AG04450 (cell line): ENCODE measurements at places on chromosomes 3 and 15. TPM values are rescaled to one million over a fixed set of nuclear protein-coding genes. Genes with fewer than 3 reads are reported as not detected.

The ACAD11 gene
- polyA plus RNA-seq = 21.9 and 23.3 TPM in 2 replicates

The XYLB gene
- 3.1 and 4.0 TPM in 2 replicates for polyA plus RNA-seq

The FRMD4B gene
- polyA plus RNA-seq = 0.09 and 0.12 TPM in 2 replicates

The GNAT1 gene
- polyA plus RNA-seq = not detected in 2 replicates

The ITIH1 gene
- polyA plus RNA-seq = not detected in 2 replicates

The RTP1 gene
- polyA plus RNA-seq = not detected in 2 replicates

The RCCD1 gene
- polyA plus RNA-seq = 5.6 and 6.1 TPM in 2 replicates

The GOLGA8J gene
- polyA plus RNA-seq = not detected in 2 replicates

The CYP8B1 gene
- not detected in 2 replicates for polyA plus RNA-seq

The INSYN1 gene
- 0.29 and 0.45 TPM in 2 replicates for polyA plus RNA-seq

The PAQR5 gene
- 7.9 and 9.7 TPM in 2 replicates for polyA plus RNA-seq

The PLA2G4E gene
- not detected in 2 replicates for polyA plus RNA-seq

The ZNF280D gene
- 12.9 and 17.6 TPM in 2 replicates for polyA plus RNA-seq

The PRC1 gene
- 61.0 and 77.5 TPM in 2 replicates for polyA plus RNA-seq

DNA sequence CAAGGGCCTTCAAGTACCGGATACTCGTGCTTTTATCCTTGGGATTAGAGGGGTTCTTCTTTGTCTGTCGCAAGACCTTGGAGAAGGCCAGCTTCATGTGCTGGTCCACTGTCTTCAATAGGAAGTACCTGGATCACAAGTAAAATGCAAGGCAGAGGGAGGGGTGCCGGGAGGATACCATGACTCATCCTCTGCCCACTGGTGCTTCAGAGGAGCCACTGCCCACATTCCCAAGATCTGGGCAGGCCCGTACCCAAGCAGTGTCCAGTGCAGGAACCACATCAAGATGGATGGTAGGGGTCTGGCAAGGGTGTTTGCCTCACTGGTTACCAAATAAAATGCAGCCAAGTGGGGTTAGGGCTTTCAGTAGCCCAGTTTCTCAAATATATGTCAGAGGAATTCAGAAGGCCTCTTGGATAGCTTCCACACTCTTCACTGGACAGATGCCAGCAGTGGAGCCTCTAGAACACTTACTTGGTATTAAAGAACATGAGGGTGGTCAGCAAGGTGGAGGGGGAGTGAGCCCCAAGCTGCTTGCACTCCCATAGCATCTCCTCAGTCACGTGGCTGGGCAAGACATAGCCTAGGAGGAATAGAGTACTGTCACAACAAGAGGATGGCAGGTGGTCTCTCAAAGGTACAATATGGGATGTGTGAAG lies 3.6 kb upstream of the IMPDH2 start:
- DNase-seq = no peak

DNA sequence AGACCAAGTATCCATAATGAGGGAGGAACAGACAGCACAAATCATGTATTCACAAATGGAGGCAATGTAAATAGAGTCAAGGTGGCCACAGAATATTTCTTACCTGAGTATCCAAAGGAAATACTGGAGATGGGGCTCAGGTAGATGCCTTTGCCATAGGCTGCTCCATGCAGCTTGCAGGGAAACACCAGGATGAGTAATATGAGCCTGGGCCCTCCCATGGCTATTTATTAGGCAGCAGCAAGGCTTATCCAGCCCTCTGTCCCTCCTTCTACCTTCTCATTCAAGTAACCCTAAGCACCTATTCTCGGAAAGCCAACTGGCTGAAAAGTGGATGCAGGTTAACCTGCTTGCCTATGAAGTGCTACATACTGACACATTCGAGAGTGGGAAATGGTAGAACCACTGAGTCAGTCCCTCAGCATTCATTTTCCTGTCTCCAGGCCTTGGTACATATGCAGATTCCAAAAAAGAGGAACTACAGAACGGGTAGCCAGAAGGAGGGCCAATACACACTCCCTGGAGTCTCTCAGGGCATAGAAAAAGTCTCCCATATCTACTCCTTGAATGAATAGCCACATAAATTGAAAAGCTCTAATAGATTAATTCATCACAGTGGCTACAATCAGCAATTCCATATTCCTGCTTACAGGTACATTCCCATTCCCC lies 18.3 kb upstream of the PKM start:
- no peak for DNase-seq

DNA sequence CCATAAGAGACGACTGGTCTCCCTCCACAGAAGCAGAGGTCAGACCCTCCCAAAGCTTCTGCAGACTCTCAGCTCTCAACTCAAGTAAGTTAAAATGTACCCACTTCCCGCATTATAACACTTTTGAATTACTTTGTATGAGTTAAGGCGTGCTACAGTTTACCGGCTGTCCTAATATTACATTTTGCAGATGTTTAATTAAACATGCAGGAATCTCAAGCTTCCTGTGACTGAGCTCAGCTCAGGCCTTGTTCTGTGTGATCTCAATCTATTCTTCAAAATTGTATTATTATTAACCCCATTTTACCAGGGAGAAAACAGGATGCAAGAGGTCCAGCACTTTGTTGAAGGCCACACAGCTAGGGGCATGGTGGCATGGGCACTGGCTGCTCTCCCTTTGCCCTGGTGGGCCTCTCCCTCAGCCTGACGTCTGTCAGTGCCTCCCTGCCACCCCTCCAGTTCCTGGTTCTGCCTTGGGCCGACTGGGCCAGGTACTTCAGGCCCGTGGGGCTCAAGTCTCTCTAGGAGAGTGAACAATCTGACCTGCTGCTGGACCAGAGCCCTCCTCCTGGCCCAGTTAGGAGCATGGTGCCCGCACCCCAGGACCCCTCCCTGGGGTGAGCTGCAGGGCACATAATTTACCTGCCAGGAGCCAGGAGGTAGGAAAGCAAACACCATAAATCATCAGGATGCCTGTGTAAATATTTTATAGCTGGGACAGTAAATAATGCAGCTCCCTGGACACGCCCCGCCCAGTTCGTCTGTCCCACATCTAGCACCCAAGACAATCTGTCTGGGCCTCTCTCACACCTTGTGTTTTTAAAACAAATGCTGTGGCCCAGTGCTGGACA lies 14.9 kb upstream of the RFT1 start:
- DNase-seq = no peak

GRCh38 chr3:177367788-177368187 lies 170.5 kb upstream of the TBL1XR1 start:
- DNase-seq = no peak

DNA sequence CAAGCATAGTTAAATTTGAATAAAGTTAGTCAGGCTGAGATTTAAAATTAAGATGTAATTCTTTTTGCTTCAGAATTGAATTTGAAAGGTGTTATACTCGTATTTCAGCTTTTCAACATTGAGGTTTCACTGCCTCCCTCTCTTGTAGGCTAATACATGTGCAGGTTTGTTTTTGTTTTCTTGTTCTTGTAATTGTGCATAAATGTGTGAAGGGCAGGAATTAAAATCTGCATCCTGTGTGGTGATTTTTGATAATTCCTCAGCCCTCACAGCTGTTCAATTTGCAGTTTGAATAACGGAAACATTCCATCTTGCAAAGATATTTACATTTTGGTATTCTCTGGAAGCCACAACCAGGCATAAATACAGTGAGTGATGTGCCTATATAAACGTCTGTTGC lies 24.9 kb upstream of the PLSCR1 start:
- DNase-seq = no peak

- no peak for DNase-seq
These were observed at the start of gene NRG4 for GRCh38 chr15:76011627-76012551. NRG4 (minus strand) TSS chr15:76012424; CDS start chr15:76011230, 1,194 bp downstream.

- DNase-seq = no peak
These were observed 168.0 kb downstream of the SHOX2 start for GRCh38 chr3:157938154-157938779.

GRCh38 chr15:35448294-35448693 lies 97.7 kb downstream of the DPH6 start:
- no peak for DNase-seq

- DNase-seq = no peak
These were observed 6.7 kb upstream of the BFSP2 start for GRCh38 chr3:133393204-133393603.

GRCh38 chr3:127257351-127257750 lies 30.5 kb downstream of the PRR20G start:
- no peak for DNase-seq

DNA sequence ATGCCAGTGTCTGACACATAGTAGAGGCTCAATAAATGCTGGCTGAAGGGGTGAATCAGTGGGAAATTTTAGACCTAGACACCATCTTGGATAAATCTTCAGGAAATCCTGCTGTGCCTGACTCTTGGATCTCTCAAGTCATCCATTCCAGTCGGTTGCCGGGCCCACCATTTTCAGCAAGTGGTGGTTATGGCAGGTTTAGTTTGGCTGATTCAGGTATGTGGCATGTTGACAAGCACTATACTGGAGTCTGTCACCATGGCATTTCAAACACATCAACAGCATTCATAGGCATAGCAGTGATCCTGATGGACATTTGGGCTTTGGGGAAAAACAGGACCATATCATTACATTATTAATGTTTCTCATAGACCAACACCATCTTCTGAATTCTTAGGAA lies 25.7 kb upstream of the APH1B start:
- DNase-seq = no peak

GRCh38 chr3:196193736-196194541 lies 17.3 kb downstream of the ZDHHC19 start:
- no peak for DNase-seq

- DNase-seq = no peak
These were observed 16.5 kb downstream of the KCTD6 start for GRCh38 chr3:58508437-58508836.

- DNase-seq = no peak
These were observed 91.9 kb upstream of the THBS1 start for GRCh38 chr15:39488961-39489360.

GRCh38 chr15:99476413-99477222 lies 89.2 kb upstream of the MEF2A start:
- peak; percentile 97 for DNase-seq

DNA sequence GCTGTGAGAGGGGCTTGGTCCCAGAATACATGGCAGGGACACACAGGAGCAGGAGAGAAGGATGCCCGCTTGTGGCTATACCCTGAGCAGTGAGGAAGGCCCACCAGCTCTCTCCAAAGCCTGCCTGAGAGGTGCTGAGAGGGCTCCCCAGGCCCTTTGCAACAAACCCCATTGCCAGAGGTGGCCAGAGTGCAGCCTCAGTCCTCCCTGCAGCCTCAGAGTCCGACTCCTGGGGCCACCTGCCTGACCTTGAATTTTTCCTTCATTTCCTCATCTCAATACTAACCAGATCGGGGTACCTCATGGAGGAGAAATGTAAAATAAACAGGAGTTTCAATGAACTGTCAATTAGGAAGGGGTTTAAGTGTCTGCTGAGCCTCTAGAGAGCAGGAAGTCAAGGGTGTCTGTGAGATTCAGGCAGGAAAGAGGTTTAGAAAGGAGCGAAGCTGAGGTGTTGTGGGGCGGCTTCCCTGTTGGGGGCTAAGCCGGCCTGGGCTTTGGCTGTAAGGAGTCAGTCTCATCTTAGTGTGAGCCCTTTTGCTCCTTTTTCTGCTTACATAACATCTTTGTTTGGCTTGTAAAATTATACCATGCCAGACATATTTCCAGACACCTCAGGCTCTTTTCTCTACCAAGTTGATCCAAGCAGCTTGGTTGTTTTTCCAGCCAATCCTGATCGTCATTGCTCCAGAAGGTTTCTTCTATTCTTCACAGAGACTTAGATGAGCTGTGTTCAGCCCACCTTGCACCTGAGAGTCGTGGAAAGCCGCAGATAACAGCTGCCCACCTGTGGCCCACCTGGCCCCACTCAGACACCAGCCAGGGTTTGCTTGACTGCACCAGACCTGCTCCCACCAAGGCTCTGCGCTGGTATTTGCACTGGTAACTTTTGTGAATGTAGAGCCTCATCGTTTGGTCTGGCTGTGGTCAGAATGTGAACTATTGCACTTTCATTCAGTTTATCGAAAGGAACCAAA lies 36.7 kb downstream of the CMTM7 start:
- DNase-seq = no peak

DNA sequence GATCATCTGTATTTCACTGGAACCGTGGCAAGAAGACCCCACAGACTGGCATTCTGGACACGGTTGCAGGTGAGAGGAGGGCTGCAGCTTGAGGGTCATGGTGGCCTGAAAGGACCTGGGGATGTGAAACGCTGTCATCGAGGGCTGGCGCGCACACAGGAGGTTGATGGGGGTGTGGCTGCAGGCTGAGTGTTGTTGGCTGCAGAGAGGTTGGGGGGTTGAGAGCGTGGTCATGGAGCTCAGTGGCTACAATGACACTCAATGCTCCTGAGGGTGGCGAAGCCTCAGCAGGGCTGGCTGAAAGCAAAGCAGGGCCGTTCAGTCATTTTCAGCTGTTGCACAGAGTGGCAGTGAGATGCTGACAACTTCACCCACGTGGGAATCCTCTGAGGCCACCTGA lies 21.0 kb downstream of the CPN2 start:
- no peak for DNase-seq

GRCh38 chr15:32918547-32918946 lies 200.7 kb downstream of the GREM1 start:
- no peak for DNase-seq

- DNase-seq = no peak
These were observed 427.1 kb downstream of the SHQ1 start for GRCh38 chr3:72421126-72421525.

- DNase-seq = no peak
These were observed 1076.1 kb downstream of the AGBL1 start for GRCh38 chr15:87155771-87156170.

DNA sequence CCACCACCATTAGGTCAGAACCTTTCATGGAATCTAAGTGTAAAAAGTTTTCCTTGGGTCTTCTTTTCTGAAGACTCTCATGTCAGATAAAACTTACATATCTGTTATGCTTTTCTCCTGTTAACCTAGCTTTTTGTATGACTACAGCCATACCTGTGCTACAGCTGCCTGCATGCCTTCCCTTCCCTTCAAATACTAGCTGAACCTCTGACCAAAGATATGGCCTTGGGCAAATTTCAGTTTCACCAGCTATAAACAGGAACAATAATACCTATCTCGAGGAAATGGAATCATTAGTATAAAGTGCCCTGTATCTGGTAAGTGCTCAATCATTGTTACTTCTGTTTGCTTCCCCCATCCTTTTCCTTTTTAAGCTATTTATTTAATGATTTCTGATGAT lies 25.0 kb downstream of the GLB1 start:
- DNase-seq = no peak

- no peak for DNase-seq
These were observed 29.2 kb downstream of the EPHB3 start for GRCh38 chr3:184590795-184591194.

GRCh38 chr3:134810850-134811249 lies 15.8 kb downstream of the EPHB1 start:
- no peak for DNase-seq

DNA sequence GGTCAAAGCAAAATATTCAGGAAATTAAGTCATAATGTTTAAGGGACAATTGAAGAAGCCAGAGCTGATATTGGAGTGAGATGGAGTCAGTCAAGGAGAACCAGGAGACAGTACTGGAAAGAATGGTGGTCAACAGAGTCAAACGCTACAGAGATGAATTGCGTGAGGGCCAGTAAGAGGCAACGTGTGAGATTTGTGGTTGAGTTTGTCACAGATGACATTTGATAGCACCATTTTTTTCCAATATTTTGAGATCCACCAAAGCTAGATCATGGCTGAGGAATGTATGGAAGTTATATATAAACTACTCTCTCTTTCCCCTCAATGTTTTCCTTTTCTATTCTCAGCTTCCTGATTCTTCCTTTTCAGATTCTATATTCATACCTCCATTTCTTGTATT lies 375.1 kb upstream of the ROBO2 start:
- DNase-seq = no peak
